ENCODE measurements at places on chromosomes 5 and 9.

- no peak for DNase-seq
Observed at GRCh38 chr5:174694611-174695010, 29.8 kb upstream of the MSX2 start.

- DNase-seq, result no peak
Observed at GRCh38 chr5:169011009-169011408, 289.9 kb downstream of the SLIT3 start.

- DNase-seq, result peak; percentile 41
Observed at GRCh38 chr5:55544341-55544740, 9.6 kb upstream of the PLPP1 start.

DNA sequence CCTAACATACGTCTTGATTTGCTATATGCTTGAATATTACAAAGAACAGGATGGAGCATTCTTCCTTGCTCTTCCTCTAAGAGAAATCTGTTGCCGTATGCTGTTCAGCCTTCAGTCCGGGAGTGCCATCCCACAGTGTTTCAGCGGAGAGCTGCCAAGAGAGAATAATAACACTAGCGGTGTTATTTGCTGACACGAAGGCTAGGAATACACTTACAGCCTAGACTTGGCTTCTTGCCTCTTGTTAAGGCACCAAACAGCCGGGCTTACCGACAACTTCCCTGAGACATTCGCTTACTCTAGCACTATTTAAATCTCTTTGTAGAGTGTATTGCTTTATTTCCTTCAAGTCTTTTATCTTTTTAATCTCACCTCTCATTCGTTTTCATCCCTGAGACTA, 31.4 kb downstream of the KCTD16 start:
- peak; percentile 29 for DNase-seq

DNA sequence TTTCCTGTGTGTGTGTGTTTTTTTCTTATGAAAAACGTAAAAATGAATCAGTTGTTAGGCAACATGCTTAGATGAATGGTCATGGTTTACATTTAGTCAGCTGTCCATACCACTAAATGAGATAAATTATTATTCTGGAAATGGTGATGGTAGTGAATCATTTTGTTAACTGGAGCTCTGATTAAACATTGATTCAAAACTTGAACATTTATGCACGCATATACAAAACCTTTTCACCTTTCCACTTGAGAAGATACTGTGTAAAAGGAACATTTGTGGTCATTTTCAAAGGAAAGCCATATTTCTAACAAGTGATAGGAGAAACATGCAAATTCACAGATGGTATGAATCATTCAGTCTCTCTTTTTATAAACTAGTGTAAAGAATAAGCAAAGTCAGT, 162.0 kb downstream of the SLC25A46 start:
- DNase-seq, result peak; percentile 93

DNA sequence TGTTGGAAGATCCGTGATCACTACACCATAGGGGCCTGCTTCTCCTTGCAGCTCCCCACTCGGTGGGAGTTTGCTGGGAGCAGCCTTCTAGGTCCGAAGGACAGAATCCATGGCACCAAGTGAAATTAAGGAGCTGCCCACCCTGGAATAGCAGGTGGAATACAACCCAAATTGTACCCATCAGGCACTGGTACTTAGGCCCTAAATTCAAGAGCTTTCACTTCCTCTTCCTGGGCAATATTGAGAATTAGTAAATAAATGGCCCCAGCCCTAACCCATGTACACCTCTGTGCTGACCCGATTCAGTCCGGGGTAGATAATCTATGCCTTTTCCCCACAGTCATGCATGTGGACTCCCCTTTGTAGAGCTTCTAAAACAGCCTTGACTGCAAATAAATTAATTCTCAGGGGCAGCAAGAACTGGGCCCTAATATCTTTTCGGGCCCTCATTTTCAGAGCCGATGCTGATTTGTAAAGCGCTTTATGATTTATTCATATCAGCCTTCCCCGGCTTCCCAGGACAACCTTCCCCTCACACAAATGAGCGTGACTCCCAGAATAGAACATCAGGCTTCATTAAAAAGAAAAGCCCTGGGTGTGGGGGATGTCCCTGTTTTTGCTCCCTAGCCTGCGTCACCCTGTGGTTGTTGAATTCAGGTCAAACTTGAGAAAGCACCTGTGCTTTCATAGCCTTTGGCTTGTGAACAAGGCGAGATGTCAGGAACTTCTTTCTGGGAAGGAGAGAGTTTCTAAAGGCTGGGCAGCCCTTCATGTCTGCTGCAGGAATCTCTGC, 126.1 kb upstream of the TBC1D2 start:
- DNase-seq, result no peak

- no peak for DNase-seq
Observed at GRCh38 chr5:176796411-176796810, 13.9 kb upstream of the UNC5A start.

- peak; percentile 72 for DNase-seq
Observed at GRCh38 chr5:43041669-43042175, 1.6 kb upstream of the ANXA2R start.

GRCh38 chr5:66849803-66850202, 253.6 kb downstream of the MAST4 start:
- peak; percentile 91 for DNase-seq

DNA sequence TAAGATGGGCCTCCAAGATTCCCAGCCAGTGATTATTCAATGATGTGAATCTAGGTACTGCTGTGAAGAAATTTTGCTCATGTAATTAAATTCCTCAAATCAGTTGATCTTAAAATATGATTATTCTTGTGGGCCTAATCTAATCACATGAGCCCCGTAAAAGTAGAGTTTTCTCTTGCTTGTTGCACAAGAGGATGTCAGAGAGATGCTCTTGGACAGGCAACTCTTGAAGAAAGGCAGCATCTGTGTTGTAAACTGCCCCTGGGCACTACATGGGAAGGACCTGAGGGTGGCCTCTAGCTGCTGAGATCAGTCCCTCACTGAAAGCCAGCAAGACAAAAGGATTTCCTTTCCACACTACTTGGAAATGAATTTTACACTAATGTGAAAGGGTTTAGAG, 132.9 kb downstream of the TRPM3 start:
- peak; percentile 7 for DNase-seq

- no peak for DNase-seq
Observed at GRCh38 chr5:146788898-146789297, 89.7 kb downstream of the PPP2R2B start.

DNA sequence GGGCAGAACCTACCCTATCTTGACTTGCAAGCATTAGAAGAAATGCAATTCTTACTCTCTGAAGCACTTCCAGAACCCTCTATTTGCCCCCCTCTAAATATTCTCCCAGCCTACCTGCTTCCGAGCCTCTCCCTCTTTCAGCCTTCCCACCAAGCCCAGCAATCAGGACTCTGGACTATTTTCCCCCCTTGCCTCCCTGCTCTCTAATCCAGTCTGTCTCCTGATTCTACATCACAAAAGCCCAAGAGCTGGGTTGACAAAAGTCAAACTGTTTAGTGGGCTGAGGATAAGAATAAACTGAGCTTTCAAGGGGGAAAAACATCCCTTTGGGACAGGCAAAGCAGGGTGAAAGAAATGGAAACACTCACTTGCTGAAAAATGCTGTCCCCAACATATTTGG, 123.2 kb upstream of the KIF2A start:
- no peak for DNase-seq

DNA sequence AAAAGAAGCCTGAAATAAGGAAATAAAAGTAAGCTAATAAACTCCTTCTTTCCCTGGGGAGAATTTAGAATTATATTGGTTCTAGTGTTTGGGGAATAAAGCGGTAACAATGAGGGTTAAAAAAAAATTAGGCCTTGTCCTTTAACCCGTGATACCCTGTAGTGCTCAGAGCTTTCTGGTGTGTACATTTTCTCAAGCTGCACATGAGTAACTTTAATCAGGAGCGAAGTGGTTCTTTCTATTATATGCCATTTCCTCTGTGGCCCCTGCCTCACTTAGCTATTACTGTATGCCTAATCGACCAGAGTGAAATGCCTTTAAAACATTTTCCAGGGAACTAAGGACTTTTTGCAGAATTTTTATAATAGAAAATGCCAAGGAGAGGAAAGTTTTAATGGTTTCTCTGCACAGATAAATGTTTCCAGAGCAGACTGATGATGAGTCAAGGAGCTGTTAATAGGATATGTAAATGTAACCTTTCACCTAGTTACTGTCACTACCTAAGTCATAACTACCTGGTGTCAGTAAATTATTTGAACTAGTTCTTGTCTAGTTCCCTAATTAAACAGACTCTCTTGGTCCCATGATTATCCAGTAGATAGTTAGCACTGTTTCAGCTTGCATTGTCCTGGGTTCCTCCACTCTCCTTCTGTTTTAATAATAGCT, 7.6 kb downstream of the PAM start:
- DNase-seq, result no peak

- no peak for DNase-seq
Observed at GRCh38 chr9:73294336-73294735, 142.7 kb downstream of the ANXA1 start.

GRCh38 chr5:87116825-87117512, 150.7 kb upstream of the RASA1 start:
- peak; percentile 38 for DNase-seq

- DNase-seq, result no peak
Observed at GRCh38 chr5:92850886-92851285, 730.1 kb downstream of the NR2F1-AS1 start.
